ENCODE measurements at places on chromosomes 5 and 9.

DNA sequence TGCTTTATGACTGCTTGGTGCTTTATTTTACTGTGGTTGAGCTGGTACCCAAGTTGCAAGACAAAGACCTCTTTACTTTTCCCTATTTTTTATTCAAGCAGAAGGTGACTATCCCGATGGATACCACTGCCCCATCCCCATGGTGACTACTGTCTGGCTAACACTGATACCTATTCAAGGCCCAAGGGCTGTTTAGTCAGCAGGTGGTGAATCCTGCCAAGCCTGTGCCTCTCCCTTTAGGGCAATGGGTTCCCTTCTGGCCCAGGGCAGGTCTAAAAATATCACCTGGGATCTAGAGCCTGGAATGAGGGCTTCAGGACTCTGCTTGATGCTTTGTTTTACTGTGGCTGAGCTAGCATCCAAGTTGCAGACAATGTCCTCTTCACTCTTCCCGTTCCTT, 510.0 kb upstream of the GRAMD2B start:
- no peak for DNase-seq

- DNase-seq, result no peak
These were observed 12.8 kb upstream of the TNFAIP8 start for GRCh38 chr5:119343052-119343451.

GRCh38 chr5:17813214-17813613, 179.0 kb downstream of the TAF11L14 start:
- DNase-seq, result no peak

DNA sequence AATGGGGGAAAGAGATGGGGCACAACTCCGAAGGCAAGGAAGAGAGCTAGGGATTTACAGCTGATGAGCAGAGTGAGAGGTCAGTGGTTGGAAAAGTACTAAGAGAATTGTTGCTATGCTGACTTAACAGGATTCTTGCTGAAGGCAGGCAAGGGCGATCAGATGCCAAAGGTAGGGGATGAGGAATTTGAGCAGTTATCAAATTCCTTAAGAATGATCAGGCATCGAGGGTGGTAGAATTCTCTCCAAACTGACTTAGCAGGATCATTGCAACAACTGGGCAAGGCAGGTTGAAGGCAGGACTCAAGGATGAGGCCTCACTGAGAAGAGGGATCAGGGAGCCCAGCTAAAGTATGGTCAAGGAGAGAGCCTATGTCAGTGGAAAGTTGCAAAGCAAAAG, 171.0 kb downstream of the HSD17B3 start:
- DNase-seq, result no peak

DNA sequence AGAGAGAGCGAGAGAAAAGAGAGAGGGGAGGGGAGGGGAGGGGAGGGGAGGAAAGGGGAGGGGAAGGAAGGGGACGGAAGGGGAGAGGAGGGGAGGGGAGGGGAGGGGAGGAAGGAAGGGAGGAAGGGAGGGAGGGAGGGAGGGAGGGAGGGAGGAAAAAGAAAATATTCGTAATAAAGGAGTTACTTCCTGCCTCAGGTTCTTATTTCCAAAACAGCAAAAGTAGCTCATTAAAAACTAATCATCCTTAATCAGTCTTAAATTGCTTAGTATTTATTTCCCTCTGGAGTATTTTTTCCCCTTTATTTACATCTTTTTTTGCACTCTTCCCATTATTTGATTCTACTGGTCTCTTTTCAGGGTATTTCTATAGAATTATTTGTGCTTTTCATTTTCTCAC, 162.3 kb downstream of the FANCC start:
- DNase-seq, result no peak

GRCh38 chr9:98781588-98782383, 14.6 kb downstream of the ANKS6 start:
- no peak for DNase-seq

DNA sequence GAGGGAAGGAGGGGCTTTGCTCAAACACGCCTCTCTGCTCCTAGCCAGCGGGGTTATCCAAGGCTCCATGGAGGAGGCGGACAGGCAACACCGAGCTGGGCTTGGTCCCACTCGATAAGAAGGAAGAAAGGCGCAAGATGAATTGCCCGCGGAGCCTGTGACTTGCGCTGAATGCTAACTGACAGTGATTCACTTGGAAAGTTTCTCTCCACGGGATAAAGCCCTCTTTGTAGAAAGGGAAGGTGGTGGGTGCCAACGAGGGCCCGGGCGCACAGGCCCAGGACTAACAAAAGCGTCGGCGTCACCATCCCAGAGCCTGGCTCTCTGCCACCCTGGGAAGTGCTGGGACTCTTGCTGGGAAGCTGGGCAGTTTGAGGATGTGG, 76.0 kb downstream of the VAV2 start:
- DNase-seq, result no peak

DNA sequence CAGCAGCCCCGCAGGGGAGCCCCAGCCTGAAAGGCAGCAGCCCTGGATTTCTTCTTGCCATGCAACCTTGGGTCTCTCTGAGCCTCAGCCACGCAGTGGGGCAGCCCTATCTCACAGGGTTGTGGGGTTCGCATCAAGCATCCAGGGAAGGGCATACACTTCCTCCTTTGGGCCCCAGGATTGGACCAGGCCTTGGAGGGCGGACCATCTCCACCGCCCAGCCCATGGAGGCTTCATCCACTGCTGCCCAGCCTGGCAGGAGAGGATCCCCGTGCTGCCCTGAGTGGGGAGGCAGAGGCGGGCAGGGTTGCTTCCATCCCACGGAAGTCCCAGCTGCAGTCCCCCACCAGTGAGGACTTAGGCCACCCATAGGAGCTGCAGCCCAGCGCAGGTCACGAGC, 5.3 kb downstream of the ADAMTS2 start:
- DNase-seq, result no peak

- no peak for DNase-seq
These were observed 1414.9 kb upstream of the NUDT12 start for GRCh38 chr5:104977529-104977928.

DNA sequence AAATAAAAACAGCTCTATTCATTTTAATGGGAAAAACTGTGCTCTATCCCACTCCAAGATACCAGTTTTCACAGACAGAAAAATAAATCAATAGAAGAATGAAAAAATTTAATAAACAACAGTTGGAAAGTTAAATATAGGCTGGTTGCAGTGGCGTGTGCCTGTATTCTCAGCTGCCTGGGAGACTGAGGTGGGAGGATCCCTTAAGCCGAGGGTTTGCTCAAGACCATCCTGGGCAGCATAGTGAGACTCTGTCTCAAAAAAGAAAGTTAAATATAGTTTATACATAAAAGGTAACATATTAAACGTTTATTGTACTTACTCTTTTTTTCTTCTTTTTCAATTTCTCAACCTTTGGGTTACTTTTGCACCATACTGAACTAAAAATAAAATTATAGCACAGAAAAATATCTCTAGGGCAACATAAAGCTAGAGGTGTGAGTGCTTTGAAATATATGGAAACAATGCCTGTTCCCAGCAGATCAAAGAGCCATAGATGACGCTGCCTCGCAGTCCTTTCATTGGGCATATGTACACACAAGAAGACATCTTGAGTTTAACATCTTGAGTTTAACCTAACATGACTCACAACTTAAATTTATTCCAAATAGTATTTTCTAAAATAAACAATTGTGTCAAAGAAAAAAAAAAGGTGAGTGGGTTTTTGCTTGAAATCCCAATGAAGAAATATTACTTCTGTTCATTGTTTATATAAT, 25.7 kb upstream of the KLF9 start:
- no peak for DNase-seq

- DNase-seq, result no peak
These were observed 357.8 kb downstream of the NFIB start for GRCh38 chr9:13956107-13956506.

DNA sequence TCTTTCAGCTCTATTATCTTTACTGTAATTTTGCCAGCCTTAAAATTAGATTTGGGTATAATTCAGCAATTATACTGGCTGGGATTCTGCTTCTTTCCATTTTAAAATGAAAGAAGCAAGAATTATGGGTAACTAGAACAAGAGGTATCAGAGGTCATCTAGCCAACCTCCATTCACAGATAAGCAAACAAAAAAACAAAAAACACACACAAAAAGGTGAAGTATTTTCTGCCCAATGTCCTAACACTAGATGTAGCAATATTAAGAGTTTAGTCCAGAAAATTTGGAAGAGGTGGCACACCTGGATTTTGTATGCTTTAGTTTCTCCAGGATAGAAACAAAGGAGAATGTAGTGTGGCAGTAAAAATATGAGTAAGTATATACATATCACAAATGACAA, 68.1 kb upstream of the ANXA1 start:
- DNase-seq, result no peak

DNA sequence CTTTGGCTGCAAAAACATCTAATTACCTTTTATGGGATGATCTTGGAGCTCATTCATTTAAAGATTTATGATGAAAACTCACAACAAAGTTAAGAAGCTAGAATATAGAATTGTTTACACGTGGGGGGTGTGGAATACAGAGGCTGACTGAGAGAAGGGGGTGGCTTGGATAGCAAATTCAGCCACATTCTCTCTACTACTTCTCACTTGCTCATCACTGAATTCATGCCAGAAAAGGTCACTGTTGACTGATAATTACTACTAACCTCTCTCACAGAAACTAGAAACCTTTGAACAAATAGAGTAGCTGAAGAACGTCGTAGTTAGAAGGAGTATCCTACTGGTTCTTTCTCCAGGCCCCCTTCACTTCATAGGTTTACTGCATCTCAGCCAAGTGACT, 808.2 kb downstream of the BRINP1 start:
- DNase-seq, result no peak
